ENCODE measurements at places on chromosomes 3 and 15.

DNA sequence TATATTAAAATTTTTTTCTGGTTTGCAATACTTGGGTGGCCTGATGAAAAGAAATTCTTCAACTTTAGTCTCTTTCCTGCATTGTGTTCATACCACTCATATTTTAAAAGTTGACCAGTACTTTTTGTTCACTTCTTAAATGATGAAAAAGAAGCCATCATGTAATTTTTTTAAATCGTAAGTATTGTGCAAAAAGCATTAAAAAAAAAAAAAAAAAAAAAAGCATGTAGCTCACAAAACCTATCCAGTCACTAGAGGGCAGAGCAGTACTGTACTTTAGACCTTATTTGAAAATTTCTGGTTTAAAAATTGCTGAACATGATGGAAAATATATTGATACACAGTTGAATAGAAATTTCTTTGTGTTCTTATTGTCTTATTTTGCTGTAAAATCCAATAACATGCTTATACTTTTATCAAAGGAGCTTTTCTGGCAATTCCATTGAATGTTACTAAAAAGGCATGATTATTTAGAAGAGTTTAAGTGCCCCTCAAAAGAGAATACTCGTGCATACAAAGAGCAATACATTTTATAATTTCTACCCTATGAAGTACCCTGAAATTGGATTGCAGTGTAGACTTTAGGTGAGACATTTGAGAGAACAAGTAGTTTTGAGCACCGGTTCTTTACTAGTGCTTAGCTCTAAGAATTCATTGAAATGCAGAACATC is 137.7 kb downstream of the BBX start:
- no peak for DNase-seq

DNA sequence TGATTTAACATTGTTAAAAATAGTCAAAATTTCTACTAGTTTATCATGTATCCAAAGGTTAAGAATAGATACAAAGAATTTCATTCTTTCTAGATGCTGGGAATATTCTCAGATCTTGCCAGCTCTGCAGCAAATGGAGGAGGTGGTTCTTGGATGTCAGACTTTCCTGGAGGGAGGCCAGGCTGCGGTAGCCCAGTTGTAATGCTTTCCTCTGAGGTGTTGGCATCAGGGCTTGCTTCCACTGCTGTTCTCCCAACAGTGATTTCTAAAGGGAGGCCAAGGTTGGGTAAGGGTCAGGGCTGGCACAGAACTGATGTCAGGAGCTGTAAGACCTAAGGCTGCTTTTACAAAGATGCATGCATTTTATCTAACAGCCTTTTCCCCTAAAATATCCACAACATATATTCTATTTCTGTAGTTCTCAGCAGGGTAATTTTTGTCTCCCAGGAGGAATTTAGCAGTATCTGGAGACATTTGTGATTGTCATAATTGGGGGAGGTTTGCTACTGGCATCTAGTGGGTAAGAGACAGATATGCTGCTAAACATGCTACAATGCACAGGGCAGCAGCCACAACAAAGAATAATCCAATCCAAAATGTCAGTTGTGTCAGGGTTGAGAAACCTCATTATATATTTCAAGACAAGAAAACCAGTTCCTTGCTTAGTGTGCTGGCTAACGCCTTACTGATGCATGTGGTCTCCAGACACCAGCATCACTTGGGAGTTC is 42.0 kb upstream of the SPTSSB start:
- DNase-seq: no peak

- peak; percentile 41 for DNase-seq
These were observed 2.3 kb upstream of the HAPLN3 start for GRCh38 chr15:88897456-88898194.

- no peak for DNase-seq
These were observed 13.9 kb downstream of the ISLR2 start for GRCh38 chr15:74144153-74144775.

- no peak for DNase-seq
These were observed 165.6 kb upstream of the PRICKLE2 start for GRCh38 chr3:64390893-64391292.

DNA sequence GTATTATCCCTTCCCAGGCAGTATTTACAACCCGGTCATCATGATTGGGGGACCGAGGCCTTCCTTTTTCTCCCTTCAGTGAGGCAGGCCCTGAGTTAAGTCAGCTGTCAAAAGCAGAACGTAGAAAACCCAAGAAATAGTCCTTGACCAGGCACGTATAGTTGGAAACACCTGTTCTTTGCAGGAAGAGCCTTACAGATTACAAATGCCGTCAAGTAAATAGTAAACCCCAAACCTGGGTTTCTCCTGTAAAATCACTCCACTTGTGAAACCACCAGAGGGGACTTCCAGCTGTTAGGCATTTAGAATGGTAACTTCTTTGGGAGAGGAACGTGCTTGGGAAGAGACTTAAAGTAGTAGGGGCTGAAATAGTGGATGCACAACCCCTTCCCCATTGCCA is 1.0 kb upstream of the BTBD1 start:
- DNase-seq: no peak

GRCh38 chr3:94092086-94092485 is 29.2 kb downstream of the NSUN3 start:
- no peak for DNase-seq

DNA sequence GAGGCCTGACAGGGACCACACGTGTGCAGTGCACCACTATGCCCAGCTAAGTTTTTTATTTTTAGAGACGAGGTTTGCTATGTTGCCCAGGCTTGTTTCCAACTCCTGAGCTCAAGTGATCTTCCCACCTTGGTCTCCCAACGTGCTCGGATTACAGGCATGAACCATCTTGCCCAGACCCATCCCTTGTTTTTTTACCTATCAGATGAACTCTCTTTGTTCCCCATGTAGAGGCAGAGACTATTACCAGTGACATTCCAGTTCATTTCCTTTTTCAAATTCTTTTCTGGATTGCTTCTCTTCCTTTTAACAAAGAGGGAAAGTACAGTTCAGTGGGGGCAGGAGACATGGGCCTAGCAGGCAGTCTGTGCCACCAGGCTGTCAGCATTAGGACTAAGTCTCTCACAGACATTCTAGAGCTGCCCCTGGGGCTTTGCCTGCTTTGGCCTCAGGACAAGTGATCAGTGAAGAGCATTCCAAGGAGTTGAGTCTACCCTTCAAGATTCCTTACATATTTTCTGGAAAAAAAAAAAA is 103.5 kb upstream of the SLC7A14 start:
- no peak for DNase-seq

- no peak for DNase-seq
These were observed 63.8 kb upstream of the GLCE start for GRCh38 chr15:69096626-69097025.

GRCh38 chr3:155656466-155656865 is 88.4 kb downstream of the PLCH1 start:
- DNase-seq: no peak
